Left kidney (tissue), 8 donors: ENCODE measurements at places on chromosomes 3 and 15. TPM values are rescaled to one million over a fixed set of nuclear protein-coding genes. Genes with fewer than 3 reads are reported as not detected.

ISY1 gene
- 53.1 TPM for polyA plus RNA-seq

NAALADL2 gene
- 19.9 TPM for polyA plus RNA-seq

CMTM8 gene
- polyA plus RNA-seq, result 8.4 TPM

ITIH4 gene
- 15.6 TPM for polyA plus RNA-seq

GOLGA8J gene
- 2.9 TPM for polyA plus RNA-seq

BOC gene
- polyA plus RNA-seq, result 26.6 TPM

CD96 gene
- polyA plus RNA-seq, result 2.0 TPM

FEZF2 gene
- polyA plus RNA-seq, result not detected

CXCR6 gene
- polyA plus RNA-seq, result 0.63 TPM

SLC27A2 gene
- polyA plus RNA-seq, result 70.6 TPM

GRK7 gene
- 0.18 TPM for polyA plus RNA-seq

SPATA16 gene
- polyA plus RNA-seq, result not detected

CCDC54 gene
- 0.28 TPM for polyA plus RNA-seq

KLHL25 gene
- polyA plus RNA-seq, result 9.4 TPM

SLC6A20 gene
- 0.37 TPM for polyA plus RNA-seq

HHLA2 gene
- polyA plus RNA-seq, result 21.3 TPM

DAZL gene
- polyA plus RNA-seq, result not detected

TNFAIP8L3 gene
- polyA plus RNA-seq, result 2.2 TPM

STRA6 gene
- polyA plus RNA-seq, result 41.7 TPM

PLCB2 gene
- polyA plus RNA-seq, result 10.8 TPM

CHL1 gene
- polyA plus RNA-seq, result 24.1 TPM

DET1 gene
- polyA plus RNA-seq, result 11.9 TPM

HAUS2 gene
- polyA plus RNA-seq, result 27.2 TPM

CD86 gene
- 1.3 TPM for polyA plus RNA-seq

LRTM1 gene
- not detected for polyA plus RNA-seq

EIF4A2 gene
- 869 TPM for polyA plus RNA-seq

NAA50 gene
- 161 TPM for polyA plus RNA-seq

TMEM115 gene
- polyA plus RNA-seq, result 28.6 TPM

COL6A5 gene
- 0.07 TPM for polyA plus RNA-seq
